ENCODE measurements at places on chromosomes 7 and 10.

DNA sequence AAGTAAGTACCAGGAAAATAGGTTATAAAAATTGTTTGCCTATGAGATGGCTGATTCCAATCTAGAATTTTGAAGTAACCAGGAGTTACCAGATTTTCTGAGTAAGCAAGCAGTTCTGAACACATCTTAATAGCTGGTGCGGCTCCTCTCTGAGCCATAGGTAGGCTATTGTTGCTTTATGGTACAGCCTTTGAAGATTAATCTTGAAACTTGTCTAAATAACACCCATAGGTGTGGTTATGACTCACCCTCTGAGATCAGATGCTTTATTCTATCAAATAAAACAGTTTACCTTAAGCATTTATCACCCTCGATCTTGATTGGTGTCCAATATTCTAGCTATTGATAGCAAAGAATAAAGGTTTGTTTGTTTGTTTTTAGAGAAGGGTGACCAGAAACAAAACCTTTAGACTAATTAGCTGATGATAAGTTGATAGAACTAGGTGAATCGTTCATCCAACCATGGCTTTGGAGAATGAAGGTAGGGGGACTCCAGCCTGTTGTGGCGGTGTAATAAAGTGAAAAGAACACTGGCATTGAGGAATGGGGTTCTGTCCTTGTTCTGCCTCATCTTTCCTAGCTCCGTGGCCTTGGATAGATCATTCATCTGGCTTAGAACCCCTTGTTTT lies 72.2 kb downstream of the VTI1A start:
- DNase-seq: no peak

DNA sequence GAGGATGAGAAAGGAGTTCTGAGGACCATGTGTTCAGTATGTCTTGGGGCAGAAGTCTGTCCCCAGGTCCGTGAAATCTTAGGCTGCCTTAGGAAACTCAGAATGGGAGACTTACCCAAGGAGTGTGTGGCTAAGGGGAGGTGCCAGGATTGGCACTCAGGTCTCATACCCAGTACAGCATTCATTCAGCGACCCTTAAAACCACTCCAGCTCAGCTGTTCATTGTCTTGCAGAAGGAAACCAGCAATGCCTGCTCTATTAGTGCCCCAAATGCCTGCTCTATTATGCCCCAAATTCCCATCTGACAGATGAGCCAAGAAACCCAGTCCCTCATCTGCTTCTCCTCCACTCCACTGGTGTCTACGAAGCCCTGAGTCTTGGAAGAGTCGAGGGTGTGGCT lies 147.8 kb downstream of the NEURL1 start:
- DNase-seq: no peak

- no peak for DNase-seq
Measured at GRCh38 chr7:2042650-2043049, 190.1 kb downstream of the MAD1L1 start.

DNA sequence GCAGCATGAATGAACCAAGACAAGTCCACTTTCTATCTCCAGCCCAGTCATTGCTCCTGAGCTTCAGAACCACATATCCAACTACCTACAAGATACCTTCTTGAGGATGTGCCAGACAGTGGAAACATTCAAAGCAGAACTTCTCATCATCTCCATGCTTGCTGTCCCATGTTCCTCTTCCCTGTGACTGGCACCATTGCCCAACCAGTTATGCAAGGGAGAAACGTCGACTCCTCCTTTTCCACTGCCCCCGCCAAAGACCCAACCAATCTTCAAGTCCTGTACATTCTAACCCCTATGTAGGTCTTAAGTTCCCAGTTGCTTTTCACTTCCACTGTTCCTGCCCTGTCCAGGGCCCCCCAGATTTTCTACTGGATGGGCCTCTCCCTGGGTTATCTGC lies 225.7 kb downstream of the RPS24 start:
- no peak for DNase-seq

GRCh38 chr7:21784989-21785388 lies 160.7 kb downstream of the CDCA7L start:
- no peak for DNase-seq

DNA sequence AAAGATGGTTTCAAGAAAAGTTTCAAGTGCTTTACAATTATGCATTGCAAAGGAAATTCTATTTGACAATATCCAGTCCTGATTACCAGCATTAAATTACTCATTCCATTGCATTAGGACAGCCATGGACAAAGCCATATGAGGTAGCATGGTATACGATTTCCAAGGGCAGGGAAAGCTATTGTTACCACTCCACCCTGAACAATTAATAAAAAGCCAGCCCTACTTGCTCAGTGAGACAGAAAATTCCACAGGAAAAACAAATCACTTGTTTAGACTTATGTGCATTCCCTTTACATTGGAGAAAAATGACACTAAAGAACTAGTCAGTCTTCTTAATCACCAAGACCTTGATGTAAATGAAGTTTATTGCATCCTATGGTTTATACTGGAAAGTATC lies 5.6 kb downstream of the CD36 start:
- no peak for DNase-seq

DNA sequence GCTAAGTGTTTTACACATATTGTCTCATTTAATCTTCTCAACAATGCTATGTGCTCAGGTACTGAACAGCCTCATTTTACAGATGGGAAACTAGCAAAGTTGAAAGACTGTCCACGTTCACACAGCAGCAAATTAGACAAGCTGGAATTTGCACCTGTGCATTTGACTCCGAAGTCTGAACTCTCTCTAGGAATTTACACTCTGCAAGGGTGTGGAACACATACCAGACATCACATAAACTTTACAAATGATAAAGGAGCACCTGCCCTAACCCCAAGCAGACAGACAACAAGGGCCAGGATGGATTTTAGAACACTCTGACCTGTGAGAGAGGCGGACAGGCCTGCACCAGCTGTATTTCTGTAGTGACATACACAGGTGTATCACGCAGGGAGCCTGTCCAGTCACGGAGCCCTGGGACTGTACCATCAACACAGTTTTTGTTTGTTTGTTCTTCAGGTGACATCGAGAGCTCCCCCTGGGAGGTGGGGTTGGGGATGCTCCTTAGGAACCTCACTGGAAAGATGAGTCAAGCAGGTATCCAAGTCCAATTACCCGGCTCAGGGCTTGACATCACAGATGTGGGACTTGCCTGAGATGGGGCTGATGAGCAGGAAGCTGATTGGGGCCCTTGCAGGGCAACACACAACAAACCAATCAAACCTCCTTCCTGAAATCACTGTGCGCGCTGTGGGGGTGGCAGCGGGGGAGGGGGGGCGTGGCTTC lies 31.0 kb downstream of the MKI67 start:
- DNase-seq: no peak
